ENCODE measurements at places on chromosomes 2 and 18. TPM values are rescaled to one million over a fixed set of nuclear protein-coding genes. Genes with fewer than 3 reads are reported as not detected.

RNF152 gene
- 57.7 TPM for total RNA-seq

CD302 gene
- total RNA-seq = 110 TPM

DNA sequence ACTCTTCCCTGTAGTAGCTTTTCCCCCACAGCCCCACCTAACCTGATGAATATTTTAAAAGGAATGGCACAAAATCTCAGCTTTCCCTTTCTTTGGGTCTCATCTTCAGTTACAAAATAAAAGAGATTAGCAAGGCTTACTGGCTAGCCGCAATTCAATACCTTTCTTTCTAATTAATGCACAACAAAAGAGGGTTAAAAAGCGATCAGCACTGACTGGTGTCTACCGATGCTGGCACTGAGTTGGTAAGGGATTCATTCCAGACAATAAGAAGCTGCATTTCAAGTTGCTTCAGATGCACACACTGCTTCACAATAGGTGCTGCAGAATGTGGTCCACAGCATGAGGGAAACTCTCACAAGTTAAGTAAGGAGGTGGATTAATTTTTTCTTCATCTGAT, 41.9 kb downstream of the HDHD2 start:
- no peak for DNase-seq

- DNase-seq = no peak
Observed at GRCh38 chr2:207110715-207111114, 55.0 kb downstream of the KLF7 start.

- no peak for DNase-seq
Observed at GRCh38 chr2:109429567-109430328, 184.0 kb downstream of the SEPTIN10 start.

- no peak for DNase-seq
Observed at GRCh38 chr2:144477281-144477956, 42.5 kb downstream of the ZEB2 start.

DNA sequence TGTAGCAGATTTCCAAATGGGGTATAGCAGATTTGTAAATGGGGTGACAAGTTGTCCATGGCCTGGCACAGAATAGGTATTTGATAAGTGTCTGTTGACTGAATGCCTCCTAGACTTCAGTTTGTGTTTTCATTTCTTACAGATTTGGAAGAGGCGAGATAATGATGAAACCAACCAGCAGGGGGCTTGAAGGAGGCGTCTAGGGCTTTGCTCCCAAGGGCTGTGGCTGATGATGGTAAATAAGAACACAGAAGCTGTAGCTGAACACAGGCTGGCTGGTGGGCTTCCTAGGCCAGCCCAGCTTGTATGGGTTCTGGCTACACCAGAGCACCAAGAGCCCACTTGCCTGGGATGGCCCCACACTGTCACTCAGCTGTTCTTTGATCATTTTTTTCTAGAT, 19.4 kb downstream of the SFTPB start:
- no peak for DNase-seq
